GM12892 (cell line): ENCODE measurements at places on chromosomes 6 and 20.

DNA sequence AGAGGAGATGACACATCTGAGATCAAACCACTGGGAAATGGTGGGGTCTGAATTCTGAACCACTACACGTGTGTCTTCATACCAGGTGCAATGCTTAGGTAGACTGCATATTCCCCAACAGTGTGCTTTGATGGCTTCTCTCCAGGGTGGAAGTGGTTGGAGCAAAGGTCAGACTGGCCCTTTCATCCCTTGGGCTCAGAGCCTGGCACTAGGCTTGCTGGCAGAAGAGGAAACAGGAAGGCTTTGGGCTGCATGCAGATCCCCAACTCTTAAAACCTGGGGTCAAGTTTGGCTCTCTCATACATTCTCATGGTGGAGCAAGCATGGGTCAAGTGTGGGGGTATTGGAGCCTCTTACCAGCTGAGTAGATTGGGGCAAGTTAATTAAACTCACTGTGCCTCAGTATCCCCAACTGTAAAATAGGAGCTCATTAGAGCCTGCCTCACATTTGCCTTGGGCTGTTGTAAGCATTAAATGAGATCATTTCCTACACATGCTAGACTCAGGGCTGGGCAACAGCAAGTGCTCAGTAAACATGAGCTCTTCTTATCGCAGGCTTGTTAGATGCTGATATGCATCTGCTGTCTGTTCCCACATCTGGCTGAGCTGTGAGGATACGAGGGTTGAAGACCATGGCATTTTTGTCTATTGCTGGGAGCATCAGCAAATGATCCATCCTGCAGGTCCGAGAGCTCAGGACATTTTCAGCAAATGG lies 51.6 kb upstream of the FAM83D start:
- no peak for DNase-seq

GRCh38 chr6:71333697-71334096 lies 45.1 kb downstream of the OGFRL1 start:
- no peak for DNase-seq

DNA sequence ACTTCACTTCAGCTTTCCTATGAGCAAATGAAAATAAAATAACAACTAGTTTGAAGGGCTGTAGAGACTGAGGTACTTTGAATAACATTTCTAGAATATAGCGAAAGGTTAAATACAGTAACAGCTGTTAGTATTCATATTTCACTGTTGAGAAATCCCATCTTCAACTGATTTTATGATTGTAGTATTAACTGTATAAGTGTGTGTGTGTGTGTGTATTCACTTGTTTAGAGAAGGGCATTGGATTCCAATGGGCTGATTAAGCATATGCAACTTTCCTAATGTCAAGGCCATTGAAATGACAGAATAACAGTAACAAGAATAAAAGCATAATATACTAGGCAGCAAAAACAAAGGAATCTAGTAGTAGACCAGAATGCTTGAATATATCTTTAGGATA lies 957.5 kb upstream of the EPHA7 start:
- DNase-seq: no peak

DNA sequence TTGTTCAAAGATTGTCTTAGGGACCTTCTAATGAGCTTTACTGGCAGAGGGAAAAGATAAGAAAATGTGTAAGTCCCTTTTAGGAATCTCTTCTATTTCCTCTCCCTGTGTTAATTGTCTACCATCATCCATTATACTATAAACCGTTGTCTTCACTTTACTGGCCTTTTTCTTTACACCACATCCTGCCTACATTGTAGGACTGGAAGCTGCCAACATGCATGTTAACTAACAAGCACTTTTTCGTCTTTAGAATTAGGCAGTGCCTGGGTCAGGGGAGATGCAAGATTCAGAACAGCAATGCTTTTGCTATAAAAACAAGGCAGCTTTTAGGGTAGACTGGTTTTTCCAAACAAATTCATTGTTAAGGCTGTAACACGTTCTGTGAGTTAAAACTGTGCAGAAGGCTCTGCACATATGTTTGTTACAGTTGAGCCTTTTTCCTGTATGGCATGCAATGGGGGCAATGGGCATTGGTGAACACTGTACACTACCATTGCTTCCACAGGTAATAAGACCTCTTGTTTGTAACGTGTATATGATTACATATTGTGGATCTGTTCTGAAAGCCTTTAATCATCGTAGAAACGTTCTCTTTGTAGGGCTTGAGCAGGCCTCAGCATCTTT lies 10.9 kb upstream of the PKIG start:
- no peak for DNase-seq

DNA sequence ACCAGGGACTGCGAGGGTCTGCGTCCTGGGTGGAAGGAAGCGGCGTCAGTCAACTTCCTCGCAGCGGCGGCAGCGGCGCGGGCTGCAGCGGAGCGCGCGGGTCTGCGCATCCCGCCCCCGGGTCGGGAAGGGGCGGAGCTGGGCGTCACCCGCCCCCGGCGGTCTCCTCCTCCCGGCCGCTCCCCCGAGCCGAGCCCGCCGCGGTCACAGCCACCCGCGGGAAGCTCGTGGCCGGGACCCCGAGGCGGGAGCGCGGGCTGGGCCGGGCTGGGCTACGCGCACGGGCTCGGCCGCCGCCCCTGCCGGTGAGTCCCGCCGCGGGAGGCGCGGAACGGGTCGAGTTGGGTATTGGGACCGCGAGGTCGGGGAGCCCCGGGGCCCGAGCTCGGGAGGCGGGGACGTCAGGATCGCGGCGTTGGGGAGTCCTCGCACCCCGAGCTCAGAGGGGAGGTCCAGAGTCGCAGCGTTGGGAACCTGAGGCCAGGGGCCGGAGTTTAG lies at the start of gene PAQR8:
Gene PAQR8, plus strand, starts transcription at position 207 of the 498 bp plus-strand sequence. CDS start 41,063 bp downstream, outside the sequence.
- peak; percentile 92 for DNase-seq

DNA sequence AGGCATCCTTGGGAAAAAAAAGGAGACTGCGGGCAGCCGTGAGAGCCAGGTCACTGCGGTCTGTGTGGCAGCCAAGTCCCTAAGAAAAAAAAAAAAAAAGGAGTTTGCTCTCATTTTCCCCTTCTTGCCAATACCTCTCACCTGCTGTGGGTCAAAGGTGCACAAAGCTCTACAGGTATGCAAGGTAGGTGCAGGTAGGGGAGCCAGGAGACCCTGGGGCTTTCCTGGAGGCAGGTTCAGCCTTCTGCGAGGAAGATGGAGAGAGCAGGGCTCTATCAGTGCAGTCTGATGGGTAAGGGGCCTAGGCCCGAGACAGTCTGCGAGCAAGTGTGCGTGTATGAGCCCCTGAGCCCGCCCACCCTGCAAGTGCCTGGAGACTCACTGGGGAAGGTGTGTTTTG lies 12.3 kb upstream of the SNAI1 start:
- DNase-seq: no peak

GRCh38 chr20:10511170-10511508 lies 76.0 kb downstream of the SLX4IP start:
- no peak for DNase-seq

GRCh38 chr6:154763650-154764049 lies 30.4 kb downstream of the SCAF8 start:
- DNase-seq: no peak
